ENCODE measurements at places on chromosomes 13 and 19.

DNA sequence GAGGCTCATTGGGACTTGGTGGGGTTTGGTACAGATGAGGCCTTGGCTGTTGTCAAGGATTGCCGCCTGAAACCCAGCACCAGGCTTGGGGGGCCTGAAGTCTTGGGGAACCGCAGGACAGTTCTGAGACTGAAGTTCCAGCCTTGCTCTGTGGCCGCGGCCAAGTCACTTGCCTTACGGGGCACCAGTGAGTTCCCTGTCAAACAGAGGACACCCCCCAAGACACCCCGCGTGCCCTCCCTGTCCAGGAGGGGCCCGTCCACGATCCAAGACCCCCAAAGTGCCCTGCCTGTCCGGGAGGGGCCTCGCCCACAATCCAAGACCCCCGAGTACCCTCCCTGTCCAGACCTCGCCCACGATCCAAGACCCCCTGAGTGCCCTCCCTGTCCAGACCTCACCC, 2.5 kb downstream of the CDC34 start:
- DNase-seq = no peak

DNA sequence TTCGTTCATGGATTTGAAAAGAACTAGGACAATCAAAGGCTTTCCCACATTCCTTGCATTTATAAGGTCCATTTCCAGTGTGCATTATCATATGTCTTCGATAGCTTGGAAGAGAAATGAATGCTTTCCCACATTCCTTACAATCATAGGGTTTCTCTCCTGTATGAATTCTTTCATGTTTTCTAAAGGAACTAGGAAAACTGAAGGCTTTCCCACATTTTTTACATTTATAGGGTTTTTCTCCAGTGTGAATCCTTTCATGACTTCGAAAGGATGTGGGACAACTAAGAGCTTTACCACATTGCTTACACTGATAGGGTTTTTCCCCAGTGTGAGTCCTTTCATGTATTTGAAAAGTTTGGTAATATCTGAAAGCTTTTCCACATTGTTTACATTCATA, 19.8 kb downstream of the ZNF709 start:
- DNase-seq = no peak

DNA sequence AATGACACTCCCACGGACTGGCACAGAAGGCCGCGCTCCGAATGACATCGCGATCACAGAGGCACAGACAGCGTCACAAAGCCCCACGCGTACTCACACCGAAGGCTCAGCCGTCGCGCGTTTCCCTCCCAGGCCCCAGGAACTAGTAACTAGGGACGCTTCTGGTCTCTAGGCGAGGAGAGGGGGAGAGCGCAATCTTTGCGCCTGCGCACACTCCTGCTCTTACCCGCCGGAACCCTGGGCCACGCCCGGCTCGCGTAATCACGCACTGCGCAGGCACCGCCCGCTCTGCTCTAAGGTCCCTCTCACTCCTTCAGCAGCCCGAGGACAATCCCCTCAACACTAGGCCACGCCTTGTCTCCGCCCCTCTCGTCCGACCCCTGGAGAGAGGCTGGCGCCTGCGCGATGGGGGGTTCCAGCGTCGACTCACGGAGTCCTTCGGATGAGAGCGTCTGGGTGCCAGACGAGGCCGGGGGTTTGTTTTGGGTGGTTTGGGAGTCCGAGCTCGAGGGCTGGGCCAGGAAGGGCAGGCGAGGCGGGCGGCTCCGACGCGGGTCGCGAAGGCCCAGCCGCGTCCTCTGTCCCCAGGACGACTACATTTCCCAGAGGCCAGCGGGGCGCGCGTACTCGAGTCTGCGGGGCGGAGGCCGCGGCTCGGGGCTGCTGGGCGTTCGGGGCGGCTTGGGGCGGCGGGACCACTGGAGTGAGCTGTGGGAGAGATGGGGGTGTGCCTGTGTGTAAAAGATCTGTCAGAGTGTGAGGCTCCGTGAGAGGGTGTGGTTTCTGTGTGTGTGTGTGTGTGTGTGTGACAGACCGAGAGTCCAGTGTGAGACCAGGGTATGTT, at the start of gene ZNF471:
TSS of gene ZNF471 (plus strand) at position 410 of the 844 bp plus-strand sequence. CDS start 3,717 bp downstream, outside the sequence.
- DNase-seq = peak; percentile 72

DNA sequence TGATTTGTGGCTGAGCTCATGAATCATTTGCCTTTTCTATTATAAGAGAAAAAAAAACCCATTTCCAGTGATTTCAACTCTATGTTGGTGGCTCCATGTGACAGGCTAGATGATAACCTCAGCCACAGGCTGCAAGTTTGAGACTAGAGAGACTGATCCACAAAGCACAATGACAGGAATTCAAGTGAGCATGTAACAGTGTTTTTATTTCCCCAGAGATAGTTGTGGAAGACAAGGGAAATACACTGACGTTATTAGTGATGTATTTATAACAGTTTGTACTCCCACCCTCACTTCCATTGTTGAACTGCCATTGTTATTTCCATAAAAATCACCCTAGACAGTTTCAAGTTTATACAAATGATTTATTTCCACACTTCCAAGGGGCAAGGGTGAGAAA, 27.9 kb upstream of the EDNRB start:
- DNase-seq = no peak

GRCh38 chr19:15180451-15181390, 20.1 kb downstream of the NOTCH3 start:
- no peak for DNase-seq

DNA sequence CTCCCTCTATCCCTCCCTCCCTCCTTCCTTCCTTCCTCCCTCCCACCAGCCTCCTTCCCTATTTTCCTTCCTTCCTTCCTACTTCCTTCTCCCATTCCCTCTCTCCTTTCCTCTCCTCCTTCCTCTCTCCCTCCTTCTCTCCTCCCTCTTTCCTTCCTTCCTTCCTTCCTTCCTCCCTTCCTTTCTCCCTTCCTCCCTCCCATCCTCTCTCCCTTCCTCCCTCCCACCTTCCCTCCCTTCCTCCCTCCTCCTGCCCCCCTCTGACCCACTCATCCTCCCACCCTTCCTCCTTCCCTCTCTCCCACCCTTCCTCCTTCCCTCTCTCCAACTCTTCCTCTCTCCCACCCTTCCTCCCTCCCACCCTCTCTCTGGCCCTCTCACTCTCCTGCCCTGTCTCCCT, 132.1 kb downstream of the ZNF536 start:
- no peak for DNase-seq

DNA sequence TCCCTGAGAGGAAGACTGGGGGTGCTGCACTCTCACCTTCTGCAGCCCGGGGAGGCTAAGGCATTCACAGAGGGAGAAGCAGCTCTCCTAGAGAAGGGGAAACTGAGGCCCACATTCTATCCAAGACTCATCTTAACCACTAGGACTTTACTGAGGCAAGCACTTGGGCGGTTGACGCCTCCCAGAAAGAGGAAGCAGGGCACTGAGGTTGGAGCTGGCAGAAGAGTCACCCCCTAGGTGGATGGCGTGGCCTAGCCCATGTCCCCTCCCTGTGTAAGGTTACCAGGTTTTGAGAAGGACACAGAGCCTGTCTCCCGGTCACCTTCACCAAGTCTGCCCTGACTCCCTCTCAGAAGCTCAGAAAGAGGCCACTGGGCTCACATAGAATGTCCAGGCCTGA, 2.7 kb downstream of the S1PR2 start:
- no peak for DNase-seq

DNA sequence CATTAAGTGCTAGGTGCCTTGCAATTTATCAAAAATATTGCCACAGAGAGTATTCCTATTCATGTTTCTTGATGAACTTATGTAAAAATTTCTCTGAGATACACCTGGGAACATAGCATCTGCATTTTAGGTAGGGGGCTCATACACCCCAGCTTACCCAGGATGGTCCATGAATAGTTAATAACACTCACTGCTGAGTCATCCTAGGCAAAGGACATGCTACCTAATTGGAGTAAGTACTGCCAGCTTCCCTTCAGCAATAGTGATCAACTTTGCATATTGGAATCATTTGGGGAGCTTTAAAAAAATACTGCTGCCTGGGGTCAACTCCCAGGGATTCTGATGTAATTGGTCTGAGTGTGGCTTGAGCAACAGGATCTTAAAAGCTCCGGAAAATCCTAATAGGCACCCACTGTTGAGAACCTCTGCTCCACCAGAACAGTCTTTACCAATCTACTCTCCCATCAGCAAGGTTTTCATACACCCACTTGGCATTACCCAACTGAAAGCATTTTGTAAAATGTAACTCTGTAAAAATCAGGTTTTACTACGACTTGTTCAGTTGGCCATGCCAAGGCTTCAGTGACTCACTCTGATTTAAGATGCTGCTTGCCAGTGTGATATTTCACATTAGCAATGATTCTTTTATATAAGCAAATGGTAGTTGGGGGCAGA, 67.2 kb upstream of the FNDC3A start:
- no peak for DNase-seq

Data from activated CD4-positive, alpha-beta T cell treated with anti-CD3 and anti-CD28 coated beads, Interleukin-2, amount 50 U/mL, for 4 hours (primary cell).